ENCODE measurements at places on chromosomes 13 and 19.

DNA sequence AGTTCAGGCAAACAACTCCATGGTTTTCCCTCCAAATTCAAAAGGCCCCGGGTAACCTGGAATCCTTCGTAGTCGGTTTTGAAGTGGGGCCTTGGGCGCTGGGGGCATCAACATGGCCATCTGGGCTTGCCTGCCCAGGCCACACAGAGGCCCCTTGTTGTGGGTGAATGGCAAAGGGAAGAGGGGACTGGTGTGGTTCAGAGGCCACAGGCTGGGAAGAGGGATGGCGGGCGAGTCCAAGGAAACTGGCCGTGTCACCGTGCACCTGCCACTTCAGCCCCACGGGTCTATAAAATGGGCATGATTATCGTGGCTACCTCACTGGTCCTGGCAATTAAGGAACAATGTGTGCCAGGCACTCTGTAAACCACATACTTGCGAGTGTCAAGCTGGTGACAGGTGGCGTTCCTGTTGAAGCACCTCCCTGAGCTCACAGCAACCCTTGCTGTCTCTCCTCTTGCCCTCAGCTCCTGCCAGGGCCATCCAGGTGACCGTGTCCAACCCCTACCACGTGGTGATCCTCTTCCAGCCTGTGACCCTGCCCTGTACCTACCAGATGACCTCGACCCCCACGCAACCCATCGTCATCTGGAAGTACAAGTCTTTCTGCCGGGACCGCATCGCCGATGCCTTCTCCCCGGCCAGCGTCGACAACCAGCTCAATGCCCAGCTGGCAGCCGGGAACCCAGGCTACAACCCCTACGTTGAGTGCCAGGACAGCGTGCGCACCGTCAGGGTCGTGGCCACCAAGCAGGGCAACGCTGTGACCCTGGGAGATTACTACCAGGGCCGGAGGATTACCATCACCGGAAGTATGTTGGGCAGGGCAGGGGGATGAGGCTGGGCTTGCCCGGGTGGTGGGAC, 1.3 kb downstream of the LSR start:
- peak; percentile 17 for DNase-seq

- DNase-seq: peak; percentile 64
These were observed 170.8 kb downstream of the NUFIP1 start for GRCh38 chr13:44818428-44818827.

DNA sequence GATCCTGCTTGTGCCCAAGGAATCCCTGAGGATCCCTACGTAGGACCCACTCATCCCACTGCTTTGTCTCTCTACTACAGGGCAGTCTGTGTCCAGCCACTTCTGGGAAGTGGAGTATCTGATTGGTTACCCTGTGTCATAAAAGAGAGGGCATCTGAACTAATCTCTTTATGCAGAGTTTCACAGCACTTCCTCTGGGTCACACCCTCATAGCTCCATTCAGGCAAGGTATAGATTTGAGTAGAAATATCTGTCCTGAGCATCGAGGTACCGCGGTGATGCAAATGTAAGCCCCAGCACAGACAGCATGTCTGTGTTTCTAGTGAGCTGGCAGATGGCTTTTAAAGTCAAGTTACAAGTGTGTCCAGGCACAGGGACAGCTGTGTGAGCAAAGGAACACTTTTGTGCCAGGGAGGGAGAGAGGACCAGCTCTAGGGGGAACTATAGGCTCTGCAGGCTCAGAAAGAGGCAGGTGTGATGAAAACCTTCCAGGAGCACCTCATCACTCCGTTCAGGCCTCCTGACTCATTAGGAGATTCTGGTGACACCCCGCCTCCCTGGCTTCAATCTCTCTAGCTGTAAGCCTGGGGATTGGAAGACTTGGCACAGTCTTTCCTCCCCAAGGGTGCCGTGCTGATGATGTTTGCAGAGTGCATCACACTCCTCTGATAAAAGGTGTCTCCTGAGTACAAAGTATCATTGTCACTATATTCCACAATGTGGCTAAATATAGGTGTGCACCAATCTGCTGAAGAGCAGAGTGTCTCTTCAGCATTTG, 84.3 kb upstream of the UBL3 start:
- DNase-seq: no peak

GRCh38 chr13:79222427-79223205, 183.4 kb downstream of the RBM26 start:
- DNase-seq: no peak

DNA sequence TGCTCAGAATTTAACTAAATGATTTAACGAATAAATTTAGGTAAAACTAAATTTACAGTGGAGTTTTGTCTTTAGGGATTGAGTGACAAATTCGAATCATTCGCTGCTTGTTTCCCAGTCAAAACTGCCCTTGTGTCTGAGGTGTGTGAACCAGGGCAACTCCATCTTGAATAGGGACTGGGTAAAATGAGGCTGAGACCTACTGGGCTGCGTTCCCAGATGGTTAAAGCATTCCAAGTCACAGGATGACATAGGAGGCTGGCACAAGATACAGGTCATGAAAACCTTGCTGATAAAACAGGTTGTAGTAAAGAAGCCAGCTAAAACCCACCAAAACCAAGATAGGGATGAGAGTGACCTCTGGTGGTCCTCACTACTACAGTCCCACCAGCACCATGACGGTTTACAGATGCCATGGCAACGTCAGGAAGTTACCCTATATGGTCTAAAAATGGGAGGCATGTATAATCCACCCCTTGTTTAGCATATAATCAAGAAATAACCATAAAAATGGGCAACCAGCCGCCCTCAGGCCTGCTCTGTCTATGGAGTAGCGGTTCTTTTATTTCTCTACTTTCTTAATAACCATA, 10.2 kb upstream of the ANKRD10 start:
- no peak for DNase-seq

All from islet precursor cell (in vitro differentiated cells).